ENCODE measurements at places on chromosomes 6 and 20.

- no peak for DNase-seq
Observed at GRCh38 chr20:17498641-17499040, 32.5 kb downstream of the BFSP1 start.

DNA sequence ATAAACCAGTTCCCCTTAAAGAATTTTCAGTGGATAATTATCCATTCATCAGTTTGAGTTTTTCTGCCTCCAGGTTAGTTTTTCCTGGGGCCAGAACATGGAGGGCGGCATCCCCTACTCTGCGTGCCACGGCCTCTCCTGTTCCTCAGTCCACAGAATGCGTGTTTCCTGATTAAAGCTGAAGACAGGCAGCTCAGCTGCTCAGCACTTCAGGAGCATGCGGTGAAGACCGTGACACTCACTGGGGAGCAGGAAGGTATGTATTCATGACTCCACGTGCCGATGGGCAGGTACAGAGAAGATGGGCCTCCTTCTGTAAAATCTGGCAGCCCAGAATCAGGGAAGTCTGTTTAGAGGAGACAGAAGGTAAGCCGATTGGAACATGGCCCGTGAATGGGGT is 2.0 kb upstream of the THBS2 start:
- DNase-seq = no peak

GRCh38 chr20:47188540-47188939 is 168.0 kb downstream of the ZMYND8 start:
- no peak for DNase-seq

- no peak for DNase-seq
Observed at GRCh38 chr20:6735942-6736845, 31.3 kb upstream of the BMP2 start.

GRCh38 chr6:158086504-158087223 is 81.4 kb downstream of the SERAC1 start:
- no peak for DNase-seq

GRCh38 chr6:164106345-164106769 is 691.8 kb downstream of the QKI start:
- DNase-seq = no peak

DNA sequence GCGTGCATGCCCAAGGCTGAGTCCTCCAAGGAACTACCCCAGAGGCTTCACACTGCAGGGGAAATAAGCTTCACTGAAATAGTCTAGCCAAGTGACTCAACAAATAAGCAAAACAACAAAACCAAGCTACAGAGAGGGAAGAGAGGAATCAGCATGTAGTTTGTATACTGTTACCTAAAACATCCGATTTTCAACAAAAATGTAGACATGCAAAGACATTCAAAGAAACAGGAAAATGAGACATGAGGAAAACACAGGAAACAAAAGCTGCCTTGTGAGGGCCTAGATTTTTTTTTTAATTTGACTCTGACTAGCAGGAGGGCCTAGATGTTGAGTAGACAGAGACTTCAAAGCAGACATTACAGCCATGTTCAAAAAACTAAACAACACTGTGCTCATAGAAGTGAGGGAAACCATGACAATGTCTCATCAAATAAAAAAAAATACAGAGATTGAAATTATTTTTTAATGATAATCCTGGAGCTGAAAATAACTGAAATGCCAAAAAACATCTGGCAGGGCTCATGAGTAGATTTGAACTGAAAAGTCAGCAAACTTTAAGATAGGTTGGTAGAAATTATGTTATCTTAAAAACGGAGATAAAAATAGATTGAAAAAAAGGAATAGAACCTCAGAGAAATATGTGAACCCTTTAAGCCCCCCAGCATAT is 16.4 kb upstream of the KIF25 start:
- DNase-seq = no peak

- DNase-seq = peak; percentile 39
Observed at GRCh38 chr20:2005831-2006426, 12.1 kb upstream of the PDYN start.

GRCh38 chr6:68651011-68651985 is 16.2 kb downstream of the ADGRB3 start:
- DNase-seq = no peak

- DNase-seq = no peak
Observed at GRCh38 chr20:43669332-43669731, 2.4 kb downstream of the MYBL2 start.

DNA sequence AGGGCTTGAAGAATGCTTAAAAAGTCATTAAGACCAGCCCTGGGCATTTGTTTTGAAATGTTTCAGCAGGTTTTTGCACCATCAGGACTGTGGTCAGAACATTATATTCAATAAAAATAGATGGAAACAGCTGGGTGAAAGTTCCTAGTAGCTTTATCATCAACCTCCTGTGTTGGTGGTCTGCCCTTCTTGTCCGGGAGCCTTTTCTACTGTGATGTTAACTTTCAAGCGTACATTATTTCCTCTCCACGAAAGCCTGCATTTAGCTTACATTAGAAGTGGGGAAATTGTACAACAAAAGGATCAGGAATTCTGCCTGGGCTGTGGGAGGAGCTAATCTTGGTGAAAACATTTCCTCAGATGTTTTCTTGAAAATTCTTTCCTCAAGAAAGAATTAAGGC is 71.1 kb downstream of the LAMA4 start:
- DNase-seq = no peak
